ENCODE measurements at places on chromosomes 7 and 10.

DNA sequence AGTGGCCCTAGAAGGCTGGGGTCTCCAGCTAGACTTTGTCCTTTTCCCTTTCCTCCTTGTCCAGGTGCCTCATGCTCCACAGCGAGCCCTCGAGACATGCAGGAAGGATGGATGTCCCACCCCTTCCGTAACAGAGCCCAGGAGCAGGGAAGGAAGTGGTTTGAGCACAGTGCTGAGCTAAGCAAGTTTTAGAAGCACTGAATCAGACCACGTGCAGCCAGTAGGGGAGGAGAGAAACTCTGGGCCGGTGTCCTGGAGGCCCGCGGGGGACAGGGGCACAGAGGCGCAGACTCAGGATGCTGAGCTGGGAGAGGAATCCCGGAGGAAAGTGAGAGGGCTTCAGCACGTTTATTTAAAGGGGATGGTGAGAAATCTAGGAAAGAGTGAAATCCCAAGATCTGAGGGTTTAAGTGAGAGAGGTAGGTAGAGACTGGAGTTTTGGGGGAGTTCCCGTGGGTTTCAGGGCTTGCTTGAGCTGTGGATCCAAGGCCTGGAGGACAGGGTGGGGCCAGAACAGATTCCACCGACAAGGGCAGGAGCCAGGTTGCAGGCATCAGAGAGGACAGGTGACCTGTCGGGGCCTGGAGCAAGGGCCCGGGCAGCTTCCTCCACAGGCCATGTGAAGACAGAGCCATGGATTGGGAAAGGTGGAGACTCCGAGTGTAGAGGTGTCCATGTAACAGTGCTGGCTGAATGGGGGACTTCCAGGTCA lies 4.4 kb upstream of the IRF5 start:
- H3K27ac ChIP-seq: no peak overlapping the region
- H3K4me3 ChIP-seq: no peak overlapping the region
- peaks cover 23% of the 10 kb centered on the region for H3K27me3 ChIP-seq
- DNase-seq: no peak

- no peaks in the 10 kb centered on the region for H3K36me3 ChIP-seq
- H3K4me1 ChIP-seq: no peaks in the 10 kb centered on the region
- H3K27ac ChIP-seq: no peak overlapping the region
- DNase-seq: no peak
- H3K27me3 ChIP-seq: no peaks in the 10 kb centered on the region
Observed at GRCh38 chr7:88969167-88969566, 173.6 kb upstream of the TEX47 start.

GRCh38 chr7:23759671-23760391 lies 49.8 kb downstream of the STK31 start:
- H3K4me1 ChIP-seq: peaks cover 10% of the 10 kb centered on the region
- H3K27ac ChIP-seq: no peak overlapping the region
- no peak overlapping the region for H3K4me3 ChIP-seq
- no peaks in the 10 kb centered on the region for H3K36me3 ChIP-seq
- H3K27me3 ChIP-seq: peaks cover 24% of the 10 kb centered on the region
- no peak for DNase-seq

GRCh38 chr10:131290781-131291180 lies 20.7 kb downstream of the TCERG1L start:
- no peaks in the 10 kb centered on the region for H3K4me1 ChIP-seq
- peaks cover 2% of the 10 kb centered on the region for H3K36me3 ChIP-seq
- H3K27ac ChIP-seq: no peak overlapping the region
- no peak for DNase-seq
